ENCODE measurements at places on chromosomes 2 and 18.

DNA sequence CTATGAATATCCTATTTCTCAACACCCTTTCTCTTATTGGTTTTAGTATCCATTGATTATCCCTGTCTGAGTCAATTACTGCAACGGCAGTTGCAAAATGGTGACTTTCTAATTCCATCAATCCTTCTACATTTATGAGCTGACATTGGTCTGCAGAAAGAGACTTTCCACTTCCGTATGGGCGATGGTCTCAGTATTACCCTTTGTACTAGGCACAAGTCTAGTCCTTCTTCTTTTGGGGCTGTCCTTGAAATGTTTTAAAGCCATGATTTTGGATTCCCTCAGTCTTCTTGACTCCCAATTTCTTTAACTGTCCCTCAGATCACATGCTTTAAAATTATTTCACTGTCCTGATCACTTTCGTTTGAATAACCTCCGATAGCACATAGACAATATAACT, 32.7 kb upstream of the SOCS6 start:
- no peak for DNase-seq

DNA sequence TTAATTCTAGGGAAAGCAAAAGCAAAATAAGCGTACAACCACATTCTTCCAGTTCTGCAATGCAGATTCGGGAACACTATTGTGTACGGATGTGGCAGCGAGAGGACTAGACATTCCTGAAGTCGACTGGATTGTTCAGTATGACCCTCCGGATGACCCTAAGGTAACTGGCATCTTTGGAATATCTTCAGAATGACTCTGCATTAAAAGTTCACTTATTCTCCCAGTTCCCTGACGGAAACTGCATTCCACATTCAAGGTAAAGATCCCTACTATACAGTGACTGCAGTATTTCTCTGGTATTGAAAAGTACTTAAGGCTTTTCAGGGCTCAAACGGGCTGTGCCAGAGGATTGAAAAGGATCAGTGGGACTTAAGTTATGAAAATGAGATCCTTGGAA, 10.9 kb downstream of the DDX18 start:
- no peak for DNase-seq

DNA sequence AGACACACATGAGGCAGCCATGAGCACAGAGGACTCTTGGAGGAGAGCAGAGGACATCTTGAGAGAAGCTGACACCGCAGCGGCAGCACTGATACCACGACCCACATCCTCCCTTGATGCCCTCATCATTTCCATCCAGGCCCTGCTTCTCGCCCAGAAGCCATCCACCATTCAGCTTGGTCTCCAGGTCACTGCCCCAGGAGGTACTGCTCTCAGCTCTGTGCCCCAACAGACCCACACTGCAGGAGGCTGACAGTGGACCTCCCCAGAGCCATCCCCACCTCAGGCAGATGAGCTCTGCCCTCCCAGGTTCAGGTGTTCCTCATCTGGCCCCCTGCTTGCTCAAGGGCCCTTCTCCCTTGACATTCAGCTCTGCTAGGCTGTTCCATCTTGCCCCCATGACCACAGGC, 74.9 kb downstream of the ACKR3 start:
- DNase-seq = no peak

- DNase-seq = no peak
Observed at GRCh38 chr2:99346218-99346617, 9.0 kb downstream of the EIF5B start.

- no peak for DNase-seq
Observed at GRCh38 chr2:100757621-100758394, 62.1 kb upstream of the NPAS2 start.

DNA sequence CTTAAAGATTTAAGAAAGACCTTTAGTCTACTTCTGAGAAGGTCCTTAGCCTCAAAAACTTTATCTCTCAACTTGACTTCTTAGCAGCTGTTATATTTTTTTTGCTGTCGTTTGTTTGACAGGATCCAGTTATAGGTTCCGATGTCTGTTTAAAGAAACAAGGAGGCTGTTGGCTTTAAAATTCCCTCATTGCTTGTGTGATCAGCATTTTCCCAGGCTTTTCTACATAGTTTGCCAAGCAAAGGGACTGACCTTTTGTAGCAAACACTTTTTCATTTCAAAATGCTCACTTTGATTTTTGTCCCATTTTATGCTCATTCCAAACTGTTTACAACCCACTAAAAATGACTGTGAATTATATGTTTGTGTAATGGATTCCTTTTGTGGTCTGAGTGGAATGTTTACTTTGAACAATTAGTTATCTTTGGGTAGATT, 394.9 kb downstream of the ARHGAP15 start:
- DNase-seq = no peak

DNA sequence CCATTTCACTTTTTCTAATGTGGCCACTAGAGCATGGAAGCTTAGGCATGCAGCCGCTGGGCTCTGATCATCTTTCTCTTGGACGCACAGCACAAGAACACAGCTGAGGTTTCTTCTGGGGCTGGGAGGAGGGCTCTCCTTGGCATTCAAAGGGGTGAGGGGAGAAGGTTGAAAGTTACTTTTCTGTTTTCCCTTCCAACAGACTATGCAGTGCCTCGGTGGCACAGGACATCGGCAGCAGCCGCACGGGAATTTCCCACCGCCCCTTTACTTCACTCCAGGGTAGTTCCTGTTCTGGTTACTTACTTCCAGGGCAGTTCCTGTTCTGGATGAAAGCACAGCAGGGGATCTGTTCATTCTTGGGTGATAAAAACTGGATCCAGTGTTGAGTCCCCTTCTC, 18.9 kb upstream of the MAL start:
- no peak for DNase-seq

DNA sequence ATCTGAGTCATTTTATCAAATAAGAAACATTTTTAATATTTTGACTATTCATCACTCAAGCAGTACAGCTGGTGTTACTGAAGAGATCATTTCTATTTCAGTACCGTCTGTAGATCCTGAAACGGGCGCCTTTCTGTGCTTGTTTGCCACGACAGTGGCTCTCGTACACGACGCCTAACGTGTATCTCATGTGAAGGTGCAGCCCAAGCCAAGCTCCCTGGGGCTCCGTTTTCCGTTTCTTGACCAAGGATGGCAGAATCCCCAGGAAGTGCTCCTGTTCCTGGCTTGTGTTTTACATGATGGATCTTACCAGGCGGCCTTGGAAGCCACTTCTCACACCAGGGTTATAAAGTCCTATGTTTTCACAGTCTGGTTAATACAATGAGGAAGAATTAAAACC, 320.6 kb downstream of the GBX2 start:
- no peak for DNase-seq

- DNase-seq = no peak
Observed at GRCh38 chr2:124180635-124181034, 155.5 kb downstream of the CNTNAP5 start.

DNA sequence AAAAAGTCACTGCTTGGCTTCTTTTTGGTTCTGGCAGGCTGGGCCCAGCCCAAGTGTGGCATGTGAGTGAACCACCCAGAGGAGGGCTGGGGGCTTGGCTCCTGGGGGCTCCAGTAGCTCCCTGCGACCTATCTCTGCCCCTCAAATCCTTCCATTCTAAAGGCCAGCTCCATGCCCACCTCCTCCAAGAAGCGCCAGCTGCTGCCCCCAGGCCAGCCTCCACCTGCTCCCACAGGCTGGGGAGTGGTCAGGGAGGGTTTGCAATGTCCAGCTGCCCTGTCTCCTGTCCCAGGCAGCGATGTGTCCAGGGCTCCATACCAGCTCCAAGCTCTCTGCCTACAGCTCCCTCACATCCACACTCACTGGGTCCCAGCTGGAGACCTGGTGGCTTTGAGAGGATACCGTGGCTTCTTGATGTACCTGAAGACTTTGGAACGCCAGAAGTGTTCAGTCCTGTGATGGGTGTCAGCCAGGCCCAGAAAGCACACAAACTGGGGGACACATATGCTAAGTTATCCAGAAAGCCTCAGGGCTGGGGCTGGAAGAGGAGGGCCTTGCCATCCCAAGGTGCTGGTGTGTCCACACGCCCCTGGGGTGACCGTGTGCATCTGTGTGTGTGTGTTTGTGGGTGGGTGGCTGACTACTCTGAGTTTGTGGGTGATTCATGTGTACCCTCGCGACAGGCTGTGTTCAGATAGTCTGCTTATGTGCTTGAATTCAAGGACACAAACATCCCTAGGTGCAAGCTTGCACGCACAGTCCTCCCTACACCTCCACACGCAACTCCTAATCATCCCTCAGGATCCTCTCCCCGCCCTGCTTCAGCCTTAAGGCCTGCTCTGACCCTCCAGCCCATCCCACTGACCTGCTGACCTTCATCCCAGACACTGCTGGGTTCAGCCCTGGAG, 33.4 kb downstream of the ZFP36L2 start:
- no peak for DNase-seq

DNA sequence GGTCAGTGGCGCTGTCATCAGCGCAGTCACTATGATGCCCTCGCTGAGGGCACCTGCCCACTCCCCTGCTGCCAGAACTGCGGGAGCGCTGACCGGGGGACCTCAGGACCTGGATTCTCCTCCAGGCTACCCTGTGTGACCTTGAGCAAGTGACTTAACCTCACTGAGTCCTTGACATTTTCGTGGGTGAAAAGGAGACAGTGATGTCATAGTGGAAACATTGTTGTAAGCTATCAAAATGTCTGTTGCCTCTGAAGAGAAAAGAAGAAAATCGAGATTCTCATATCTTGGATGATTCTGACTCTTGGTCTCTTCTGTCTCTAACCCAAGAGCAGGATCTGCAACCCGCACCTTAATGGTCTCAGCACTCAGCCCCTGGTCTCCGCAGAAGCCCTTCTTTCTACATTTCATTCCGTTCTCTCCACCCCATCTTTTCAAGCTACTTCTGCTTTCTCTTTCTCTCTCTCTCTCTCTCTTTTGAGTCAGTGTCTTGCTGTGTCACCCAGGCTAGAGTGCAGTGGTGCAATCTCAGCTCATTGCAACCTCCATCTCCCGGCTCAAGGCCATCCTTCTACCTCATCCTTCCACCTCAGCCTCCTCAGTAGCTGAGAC, 978 bp upstream of the TUBA4A start:
- peak; percentile 35 for DNase-seq

GRCh38 chr2:217162533-217162932, 302.7 kb upstream of the TNP1 start:
- peak; percentile 65 for DNase-seq

GRCh38 chr2:201242571-201243277, 17.6 kb upstream of the CASP8 start:
- no peak for DNase-seq

DNA sequence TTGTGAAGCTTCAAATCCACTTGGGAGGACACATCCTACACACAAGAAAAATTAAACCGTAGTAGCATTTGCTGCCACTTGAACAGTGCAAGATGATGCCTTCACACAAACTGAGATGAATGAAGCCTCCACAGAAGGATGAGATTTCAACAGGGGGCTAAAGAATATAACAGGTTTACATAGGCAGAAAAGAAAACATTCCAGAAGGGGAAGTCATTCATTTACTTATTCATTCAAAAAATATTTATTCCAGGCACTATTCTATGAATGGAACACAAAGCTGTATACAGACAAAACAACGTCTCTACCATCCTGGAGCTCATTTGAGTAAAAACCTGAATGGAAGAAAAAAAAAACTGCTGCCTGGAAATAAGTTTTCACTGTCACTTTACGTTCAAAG, 170.5 kb downstream of the CDH20 start:
- no peak for DNase-seq

DNA sequence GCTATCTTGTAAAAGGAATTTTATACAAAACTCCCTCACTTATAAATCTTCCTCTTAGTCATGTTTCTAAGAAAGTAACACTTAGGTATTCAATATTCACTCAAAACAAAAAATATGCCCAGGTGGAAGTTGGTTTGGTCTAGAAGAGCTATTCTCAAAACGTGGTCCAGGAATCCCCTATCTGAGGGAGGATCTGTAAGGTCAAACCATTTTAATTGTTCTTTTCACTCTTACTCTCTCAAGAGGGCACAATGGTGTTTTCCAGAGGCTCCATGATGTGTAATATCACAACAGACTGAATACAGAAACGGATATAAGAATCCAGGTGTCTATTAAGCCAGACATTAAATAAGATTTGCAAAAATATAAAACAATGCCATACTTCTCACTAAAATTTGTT, 9.9 kb downstream of the MOB1A start:
- DNase-seq = no peak

- peak; percentile 86 for DNase-seq
Observed at GRCh38 chr2:37617119-37617892, 54.1 kb downstream of the CDC42EP3 start.

GRCh38 chr2:11752906-11753305, 6.5 kb downstream of the LPIN1 start:
- DNase-seq = peak; percentile 28

- peak; percentile 57 for DNase-seq
Observed at GRCh38 chr2:127479219-127479825, 47.0 kb downstream of the IWS1 start.

DNA sequence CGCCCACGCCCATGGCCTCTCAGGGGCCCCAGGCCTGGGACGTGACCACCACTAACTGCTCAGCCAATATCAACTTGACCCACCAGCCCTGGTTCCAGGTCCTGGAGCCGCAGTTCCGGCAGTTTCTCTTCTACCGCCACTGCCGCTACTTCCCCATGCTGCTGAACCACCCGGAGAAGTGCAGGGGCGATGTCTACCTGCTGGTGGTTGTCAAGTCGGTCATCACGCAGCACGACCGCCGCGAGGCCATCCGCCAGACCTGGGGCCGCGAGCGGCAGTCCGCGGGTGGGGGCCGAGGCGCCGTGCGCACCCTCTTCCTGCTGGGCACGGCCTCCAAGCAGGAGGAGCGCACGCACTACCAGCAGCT, 2.4 kb downstream of the B3GNT7 start:
- no peak for DNase-seq

GRCh38 chr18:76505614-76506013, 10.6 kb upstream of the ZNF516 start:
- no peak for DNase-seq

- no peak for DNase-seq
Observed at GRCh38 chr2:213205944-213206343, 54.5 kb upstream of the IKZF2 start.

Measured in NCI-H146 (cell line).